Activated CD4-positive, alpha-beta memory T cell treated with anti-CD3 and anti-CD28 coated beads, Interleukin-2, amount 10 ng/mL, durations not matched to agents 7 days and 5 days (primary cell): ENCODE measurements at places on chromosomes 3 and 15. TPM values are rescaled to one million over a fixed set of nuclear protein-coding genes. Genes with fewer than 3 reads are reported as not detected.

DNA sequence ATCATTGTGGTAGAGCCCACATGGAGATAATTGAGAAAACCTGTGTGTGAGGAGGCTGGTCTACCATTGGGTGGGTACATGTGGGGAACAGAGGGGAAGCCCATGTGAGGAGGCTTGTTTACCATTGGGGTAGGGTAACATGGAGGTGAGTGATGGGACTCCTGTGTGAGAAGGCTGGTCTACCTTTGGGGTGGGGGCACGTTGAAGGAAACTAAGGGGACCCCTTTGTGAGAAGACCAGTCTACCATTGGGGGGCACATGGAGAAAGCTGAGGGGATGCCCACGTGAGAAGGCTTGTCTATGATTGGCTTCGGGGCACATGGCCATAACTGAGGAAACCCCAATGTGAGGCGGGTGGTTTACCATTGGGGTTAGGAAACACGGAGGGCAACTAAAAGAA is 158.5 kb downstream of the FBLN2 start:
- H3K36me3 ChIP-seq: no peaks in the 10 kb centered on the region
- DNase-seq: peak; percentile 9
- no peak overlapping the region for H3K27ac ChIP-seq
- no peak overlapping the region for H3K4me3 ChIP-seq
- H3K27me3 ChIP-seq: no peaks in the 10 kb centered on the region
- H3K4me1 ChIP-seq: no peaks in the 10 kb centered on the region

The CACNA2D3 gene
- total RNA-seq: not detected

- no peaks in the 10 kb centered on the region for H3K36me3 ChIP-seq
- H3K4me3 ChIP-seq: no peak overlapping the region
- no peak for DNase-seq
- no peak overlapping the region for H3K27ac ChIP-seq
- H3K27me3 ChIP-seq: no peaks in the 10 kb centered on the region
Observed at GRCh38 chr3:69890084-69890483, 109.4 kb upstream of the SAMMSON start.

DNA sequence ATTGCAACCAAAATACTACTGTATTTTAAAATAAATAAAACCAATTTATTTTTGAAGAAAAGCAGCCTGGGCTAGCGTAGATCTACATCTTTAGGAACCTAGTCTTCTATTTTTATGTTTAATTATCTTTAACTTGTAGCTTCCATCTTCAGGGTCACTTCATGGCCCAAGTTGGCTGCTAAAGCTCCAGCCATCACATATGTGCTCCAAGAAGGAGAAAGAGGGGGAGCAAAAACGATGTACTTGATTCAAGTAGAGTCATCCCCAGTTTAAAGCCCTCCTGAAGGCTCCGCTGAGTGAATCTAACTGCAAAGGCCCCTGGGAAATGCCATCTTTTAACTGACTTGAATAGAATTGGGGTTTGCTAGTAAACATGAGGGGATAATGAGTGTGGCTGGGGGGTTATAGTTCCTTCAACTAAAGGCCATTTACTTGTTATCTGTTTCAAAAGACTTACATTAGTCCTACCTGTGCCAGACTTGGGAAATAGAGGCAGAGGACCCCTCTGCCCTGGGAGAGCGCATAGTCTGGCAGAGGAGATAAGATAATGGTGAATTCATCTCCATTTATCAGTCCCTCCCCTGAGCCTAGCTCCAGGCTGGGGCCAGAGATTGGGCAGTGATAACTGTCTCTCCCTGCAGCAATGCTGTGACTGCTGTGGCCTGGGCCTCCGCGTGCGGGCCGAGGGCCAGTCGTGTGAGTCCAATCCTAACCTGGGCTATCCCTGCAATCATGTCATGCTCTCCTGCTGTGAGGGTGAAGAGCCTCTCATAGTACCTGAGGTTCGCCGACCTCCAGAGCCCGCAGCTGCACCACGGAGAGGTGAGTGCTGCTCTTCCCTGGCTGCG is 64.6 kb downstream of the FBLN2 start:
- no peak overlapping the region for H3K4me3 ChIP-seq
- no peak for DNase-seq
- H3K27ac ChIP-seq: no peak overlapping the region
- H3K36me3 ChIP-seq: no peaks in the 10 kb centered on the region
- H3K27me3 ChIP-seq: no peaks in the 10 kb centered on the region

The FBXL22 gene
- 0.28 TPM for total RNA-seq

GRCh38 chr3:137970914-137971831 is 38.8 kb upstream of the CLDN18 start:
- DNase-seq: peak; percentile 60
- peaks cover 5% of the 10 kb centered on the region for H3K27me3 ChIP-seq
- H3K27ac ChIP-seq: no peak overlapping the region
- no peak overlapping the region for H3K4me3 ChIP-seq

The SLC25A26 gene
- total RNA-seq: 12.9 TPM

DNA sequence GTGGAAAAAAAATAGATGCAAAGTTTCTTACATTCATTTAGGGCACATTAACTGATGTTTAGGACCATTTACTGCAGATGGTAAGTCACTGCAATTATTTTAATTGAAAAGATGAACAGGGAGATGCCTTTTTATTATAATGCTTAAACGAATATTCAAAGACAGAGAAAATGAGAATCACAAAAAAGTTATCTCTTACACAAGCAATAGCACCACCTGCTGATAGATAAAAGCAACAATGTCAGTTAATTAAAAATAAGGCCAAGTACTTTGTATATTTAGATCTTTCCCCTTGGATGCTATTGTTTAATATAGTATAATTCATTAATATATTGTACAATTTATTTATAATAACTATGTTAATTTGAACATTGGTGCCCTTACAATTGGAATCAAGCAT is 55.9 kb downstream of the IFT80 start:
- H3K27ac ChIP-seq: no peak overlapping the region
- H3K36me3 ChIP-seq: peaks cover 5% of the 10 kb centered on the region
- DNase-seq: no peak
- no peaks in the 10 kb centered on the region for H3K27me3 ChIP-seq
- H3K4me1 ChIP-seq: no peaks in the 10 kb centered on the region
- no peak overlapping the region for H3K4me3 ChIP-seq

GRCh38 chr3:184874709-184875644 is 63.0 kb downstream of the VPS8 start:
- H3K27me3 ChIP-seq: no peaks in the 10 kb centered on the region
- DNase-seq: peak; percentile 18
- no peak overlapping the region for H3K4me3 ChIP-seq

The HESX1 gene
- 0.23 TPM for total RNA-seq

DNA sequence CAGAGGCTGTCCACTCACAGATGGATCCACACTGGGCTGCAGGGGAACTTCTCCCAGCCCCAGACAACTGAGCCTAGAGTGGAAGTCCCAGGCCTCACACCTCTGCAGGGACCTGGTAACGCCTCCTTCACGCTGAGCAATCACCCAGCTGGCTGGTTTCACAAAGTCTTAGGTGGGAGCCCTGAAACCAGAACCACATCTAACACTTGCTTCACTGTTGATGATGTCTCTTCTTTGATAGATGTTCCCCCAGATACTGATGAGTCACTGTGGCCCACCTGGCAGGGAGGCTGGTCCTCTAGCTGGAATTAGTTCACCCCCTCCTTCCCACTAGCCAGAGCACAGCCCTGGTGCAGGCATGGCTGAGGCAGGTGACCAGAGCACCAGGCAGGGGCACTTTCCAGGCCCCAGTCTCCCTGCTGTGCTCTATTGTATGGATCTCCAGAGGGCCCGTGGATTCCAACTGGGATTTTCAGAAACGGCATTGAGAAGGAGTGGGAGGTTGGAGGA is 33.5 kb downstream of the MYL3 start:
- H3K4me3 ChIP-seq: no peak overlapping the region
- no peak overlapping the region for H3K27ac ChIP-seq
- no peaks in the 10 kb centered on the region for H3K36me3 ChIP-seq
- DNase-seq: no peak
- no peaks in the 10 kb centered on the region for H3K4me1 ChIP-seq

GRCh38 chr3:127015282-127016042 is 32.5 kb downstream of the PLXNA1 start:
- H3K27ac ChIP-seq: no peak overlapping the region
- no peaks in the 10 kb centered on the region for H3K27me3 ChIP-seq
- H3K36me3 ChIP-seq: no peaks in the 10 kb centered on the region

DNA sequence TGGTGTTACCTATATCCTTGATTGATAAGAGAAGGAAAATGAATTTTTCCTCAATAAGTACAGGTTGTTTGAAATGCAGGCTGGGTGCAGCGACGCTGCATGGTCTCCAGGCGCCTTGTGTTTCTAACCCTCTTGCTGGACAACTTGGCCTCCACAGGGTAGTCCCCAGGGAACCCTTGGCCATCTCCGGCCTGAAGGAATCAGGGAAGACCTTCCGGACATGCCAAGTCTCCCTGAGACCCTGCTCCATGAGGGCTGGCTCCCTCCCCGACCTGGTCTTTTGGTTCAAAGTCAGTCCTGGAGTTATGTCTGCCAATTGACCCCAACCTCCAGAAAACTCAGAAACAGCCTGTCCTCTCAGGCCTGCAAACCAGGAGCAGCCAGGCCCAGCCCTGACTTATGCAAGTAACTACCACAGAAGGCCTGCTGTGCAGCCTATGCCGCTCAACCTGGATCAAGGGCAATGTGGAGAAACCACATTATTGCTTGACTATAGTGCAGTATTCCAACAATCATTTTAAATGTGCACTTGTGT is 98.3 kb downstream of the LIPC start:
- H3K27ac ChIP-seq: no peak overlapping the region
- no peaks in the 10 kb centered on the region for H3K4me1 ChIP-seq
- peaks cover 29% of the 10 kb centered on the region for H3K27me3 ChIP-seq
- no peaks in the 10 kb centered on the region for H3K36me3 ChIP-seq
- no peak overlapping the region for H3K4me3 ChIP-seq

The NPAP1 gene
- not detected for total RNA-seq
